ENCODE measurements at places on chromosomes 13 and 19.

DNA sequence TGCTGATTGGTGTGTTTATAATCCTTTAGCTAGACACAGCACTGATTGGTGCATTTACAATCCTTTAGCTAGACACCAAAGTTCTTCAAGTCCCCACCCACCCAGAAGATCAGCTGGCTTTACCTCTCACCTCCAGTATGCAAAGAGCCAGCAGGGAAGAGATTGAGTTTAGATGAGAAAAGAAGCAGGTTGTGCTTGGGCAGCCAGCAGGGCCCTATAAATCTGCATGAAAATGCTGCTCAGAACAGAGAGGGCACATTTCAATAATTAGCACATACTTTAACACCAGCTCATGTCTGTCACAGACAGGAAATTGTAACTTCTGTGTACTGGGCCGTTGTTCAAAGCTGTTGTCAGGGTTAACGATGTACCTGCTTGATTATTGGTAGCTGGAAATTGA lies 1204.3 kb downstream of the UQCRFS1 start:
- no peak for DNase-seq

DNA sequence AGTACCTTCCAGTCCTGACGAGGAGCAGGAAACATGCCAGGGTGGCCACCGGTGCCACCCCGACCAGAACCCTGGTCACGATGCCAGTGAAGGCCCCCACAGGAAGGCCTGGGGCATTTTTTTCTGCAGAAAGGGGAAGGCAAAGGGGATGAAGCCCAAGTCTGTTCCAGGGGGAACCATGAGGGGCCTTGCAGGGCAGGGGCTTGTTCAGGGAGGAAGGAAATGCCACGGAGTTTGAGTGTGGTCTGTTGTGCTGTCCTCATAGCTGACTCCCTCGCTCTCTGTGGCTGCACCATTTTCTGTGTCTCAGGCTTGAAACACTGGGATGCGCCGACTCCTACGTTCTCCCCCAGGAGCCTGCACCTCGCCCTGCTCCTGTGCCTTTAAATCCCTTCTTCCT lies 27.5 kb upstream of the CEACAM1 start:
- DNase-seq, result no peak

- no peak for DNase-seq
These were observed 19.6 kb downstream of the HMGB1 start for GRCh38 chr13:30446126-30446500.

DNA sequence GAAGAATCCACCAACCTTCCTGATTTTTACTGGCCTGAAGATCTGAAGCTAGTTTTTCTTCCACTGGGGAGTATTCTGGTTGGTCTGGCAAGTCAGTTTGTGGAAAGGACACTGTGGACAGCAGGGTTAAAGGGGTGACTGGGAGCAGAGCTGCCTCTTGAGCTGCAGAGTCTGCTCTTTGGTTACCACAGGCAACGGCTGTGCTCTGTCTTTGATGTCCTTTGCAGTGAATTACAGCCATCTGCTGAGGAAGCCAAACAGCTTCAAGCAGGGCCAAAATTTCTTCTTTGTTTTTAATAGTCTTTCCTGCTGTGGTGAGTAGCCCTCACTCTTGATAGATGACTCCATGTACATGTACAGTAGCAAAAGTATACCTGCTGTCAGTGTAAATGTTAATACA lies 75.7 kb downstream of the ZNF100 start:
- no peak for DNase-seq

GRCh38 chr19:56987184-56987583 lies 132.6 kb upstream of the USP29 start:
- DNase-seq, result no peak

DNA sequence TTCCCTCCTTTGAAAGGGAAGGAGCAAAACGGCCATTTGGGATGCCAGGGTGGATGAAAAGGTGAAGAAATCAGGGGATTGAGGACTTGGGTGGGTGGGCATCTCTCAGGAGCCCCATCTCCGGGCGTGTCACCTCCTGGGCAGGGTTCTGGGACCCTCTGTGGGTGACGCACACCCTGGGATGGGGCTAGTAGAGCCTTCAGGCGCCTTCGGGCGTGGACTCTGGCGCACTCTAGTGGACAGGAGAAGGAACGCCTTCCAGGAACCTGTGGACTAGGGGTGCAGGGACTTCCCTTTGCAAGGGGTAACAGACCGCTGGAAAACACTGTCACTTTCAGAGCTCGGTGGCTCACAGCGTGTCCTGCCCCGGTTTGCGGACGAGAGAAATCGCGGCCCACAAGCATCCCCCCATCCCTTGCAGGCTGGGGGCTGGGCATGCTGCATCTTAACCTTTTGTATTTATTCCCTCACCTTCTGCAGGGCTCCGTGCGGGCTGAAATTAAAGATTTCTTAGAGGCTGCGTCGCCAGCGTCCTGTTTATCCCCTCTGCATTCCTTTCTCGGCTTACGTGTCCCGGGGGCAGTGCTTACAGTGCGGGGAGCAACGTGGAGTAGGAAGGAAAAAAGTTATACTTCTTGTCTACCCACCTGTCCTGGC lies 15.2 kb upstream of the S1PR4 start:
- no peak for DNase-seq

GRCh38 chr13:33025220-33025744 lies 9.1 kb downstream of the KL start:
- DNase-seq, result no peak

- no peak for DNase-seq
These were observed at the start of gene HS6ST3 for GRCh38 chr13:96089749-96090239. TSS of gene HS6ST3 (plus strand) at chr13:96090107.

- DNase-seq, result no peak
These were observed 78.8 kb upstream of the TPP2 start for GRCh38 chr13:102517959-102518358.

- no peak for DNase-seq
These were observed 342.7 kb downstream of the ENOX1 start for GRCh38 chr13:43444081-43444480.

DNA sequence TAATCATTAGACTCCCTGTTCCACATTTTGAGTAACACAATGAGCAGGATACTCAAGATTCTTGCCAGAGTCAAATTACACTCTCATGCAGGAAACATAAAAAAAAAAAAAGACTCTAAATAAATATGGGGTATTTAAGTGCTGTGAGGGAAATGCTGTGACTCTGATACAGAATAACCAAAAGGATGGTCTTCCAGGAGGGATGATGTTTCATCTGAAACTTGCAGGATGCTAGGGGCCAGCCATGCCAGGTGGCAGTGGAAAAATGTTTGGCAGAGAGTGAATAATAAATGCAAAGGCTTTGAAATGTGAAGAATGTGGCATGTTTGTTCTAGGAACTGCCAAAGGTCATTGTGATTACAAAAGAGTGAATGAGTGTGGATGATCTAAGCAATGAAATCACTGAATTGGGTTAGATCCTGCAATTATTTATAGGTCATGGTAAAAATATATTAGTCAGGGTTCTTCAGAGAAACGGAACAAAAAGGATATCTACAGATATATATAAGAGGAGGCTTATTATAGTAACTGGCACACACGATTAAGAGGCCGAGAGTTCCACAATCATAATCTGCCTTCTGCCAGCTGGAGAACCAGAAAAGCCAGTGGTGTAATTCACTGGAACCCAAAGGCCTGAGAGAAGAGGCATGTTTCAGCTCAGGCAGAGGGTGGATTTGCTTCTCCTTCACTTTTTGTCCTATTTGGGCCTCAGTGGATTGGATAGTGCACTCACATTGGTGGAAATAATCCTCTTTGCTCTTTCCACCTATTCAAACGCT lies 1832.8 kb upstream of the MIR17HG start:
- DNase-seq, result no peak

- no peak for DNase-seq
These were observed 12.7 kb downstream of the KLHL26 start for GRCh38 chr19:18649371-18650020.

Measured in cortex of kidney (tissue), 1 donor.